Nucleus accumbens (tissue), 56 donors: ENCODE measurements at places on chromosomes 5 and 9.

DNA sequence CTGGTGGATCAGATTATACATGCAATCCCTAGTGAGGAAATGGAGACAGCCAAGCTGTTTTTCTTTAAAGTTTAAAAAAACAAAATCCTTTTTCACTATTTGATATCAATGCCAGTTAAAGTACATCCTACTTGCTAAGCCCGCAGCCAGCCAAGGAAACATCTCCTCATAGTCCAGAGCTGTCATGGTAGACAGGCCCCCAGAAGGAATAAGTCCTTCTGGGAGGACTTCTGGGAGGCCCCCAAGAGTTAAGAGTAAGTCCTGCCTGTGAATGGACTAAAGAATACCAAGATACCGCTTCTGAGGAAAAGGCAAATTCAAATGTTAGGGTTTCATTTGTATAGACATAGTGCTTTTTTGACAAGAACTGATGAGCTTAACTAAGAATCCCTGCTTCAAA, 38.3 kb downstream of the MOCS2 start:
- no peak for DNase-seq

DNA sequence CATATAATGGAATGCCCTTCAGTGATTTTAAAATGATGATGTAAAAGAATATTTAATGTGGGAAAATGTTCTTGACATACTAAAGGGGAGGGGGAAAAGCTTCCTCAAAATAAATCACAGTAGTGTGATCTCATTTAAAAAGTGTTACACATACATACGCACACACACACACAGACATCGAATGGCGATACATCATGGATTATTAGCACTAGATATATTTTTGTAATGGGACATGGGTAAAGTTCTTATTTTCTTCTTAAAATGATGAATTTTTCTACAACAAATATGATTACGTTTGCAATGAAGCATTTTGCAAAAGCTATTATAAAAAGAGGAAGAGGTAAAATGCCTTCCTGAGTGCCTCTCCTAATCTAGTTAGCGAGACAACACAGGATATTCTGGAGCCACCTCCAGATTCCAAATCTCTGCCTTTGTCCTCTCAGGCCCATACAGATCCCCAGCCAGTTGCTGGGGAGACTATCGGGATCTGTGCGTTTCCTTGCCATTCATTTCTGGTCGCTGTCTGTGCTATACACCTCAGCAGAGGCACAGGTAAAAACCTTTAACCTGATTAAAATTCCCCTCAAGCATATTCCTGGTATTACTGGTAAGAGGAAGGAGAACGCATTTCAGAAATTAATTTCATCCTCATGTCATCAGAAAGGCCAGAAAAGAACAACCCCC, 69.6 kb downstream of the SLC28A3 start:
- DNase-seq = no peak

DNA sequence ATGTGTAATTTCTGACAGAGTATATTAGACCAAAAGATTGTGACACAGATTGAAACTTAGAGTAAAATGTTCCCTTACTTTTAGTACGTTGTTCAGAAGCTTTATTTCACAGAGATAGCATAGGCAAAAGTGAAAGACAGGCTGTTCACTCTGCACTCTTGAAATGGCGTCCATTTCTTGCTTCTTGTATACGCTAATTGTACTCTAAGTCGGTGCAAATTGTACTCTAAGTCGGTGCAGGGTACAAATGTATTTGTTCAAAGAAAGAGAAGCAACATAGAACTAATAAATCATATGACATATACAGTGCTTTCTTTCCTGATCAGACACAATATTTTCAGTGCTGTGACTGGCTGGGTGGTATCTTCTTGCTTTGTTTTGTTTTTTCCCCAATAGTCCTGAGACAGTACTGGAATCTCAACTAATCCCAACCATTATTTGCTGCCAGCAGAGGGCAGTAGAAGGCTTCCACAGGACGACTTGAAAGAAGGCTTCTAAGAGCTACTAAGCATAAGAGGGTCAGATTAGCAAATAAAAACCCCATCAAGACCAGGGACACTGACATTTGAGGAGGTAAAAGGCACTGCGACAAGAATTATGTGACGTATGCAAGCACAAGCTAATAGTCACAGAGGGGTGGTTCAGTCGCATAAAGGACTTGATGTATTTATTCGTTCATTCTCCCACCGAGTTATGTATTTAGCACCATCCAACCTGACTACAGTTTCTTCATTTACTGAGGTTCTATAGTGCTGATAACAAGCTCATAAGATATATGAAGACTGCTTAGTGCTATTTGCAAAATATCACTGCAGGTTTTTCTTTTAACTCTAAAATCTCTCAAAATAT, 831.8 kb downstream of the TAF11L14 start:
- DNase-seq = peak; percentile 29

GRCh38 chr9:14932231-14932630, 22.0 kb upstream of the FREM1 start:
- DNase-seq = no peak

GRCh38 chr5:7157083-7157482, 238.9 kb upstream of the ADCY2 start:
- no peak for DNase-seq

DNA sequence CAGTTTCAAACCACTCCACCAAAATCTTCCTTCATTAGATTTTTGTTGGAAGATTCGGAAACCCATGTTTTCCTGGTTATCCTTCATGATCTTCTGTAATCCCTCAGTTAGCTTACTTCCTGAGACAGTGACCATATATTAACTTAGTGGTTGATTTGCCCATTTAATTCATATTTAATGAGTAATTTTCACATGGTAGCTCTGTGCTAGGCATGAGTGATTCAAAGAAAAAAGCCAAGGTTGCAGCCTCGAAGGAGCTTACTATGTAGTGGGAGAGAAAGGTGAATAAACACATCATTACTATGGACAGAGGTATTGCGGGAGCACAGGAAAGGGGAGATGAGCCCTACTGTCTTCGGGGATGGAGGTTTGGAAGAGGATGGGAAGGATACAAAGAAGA, 158.5 kb downstream of the TLE1 start:
- DNase-seq = no peak

- no peak for DNase-seq
Observed at GRCh38 chr9:24608599-24608998, 62.9 kb upstream of the IZUMO3 start.

GRCh38 chr9:137040568-137040967, 5.4 kb downstream of the NPDC1 start:
- no peak for DNase-seq
